ENCODE measurements at places on chromosomes 6 and 20. TPM values are rescaled to one million over a fixed set of nuclear protein-coding genes. Genes with fewer than 3 reads are reported as not detected.
A peak's percentile ranks its signal among the peaks of the same experiment; 100 is the strongest.

GRCh38 chr6:43668151-43669028, 19.2 kb downstream of the MRPS18A start:
- H3K4me1 ChIP-seq, result peaks cover 37% of the 10 kb centered on the region
- H3K36me3 ChIP-seq, result peaks cover 21% of the 10 kb centered on the region
- H3K4me3 ChIP-seq, result no peak overlapping the region
- no peaks in the 10 kb centered on the region for H3K27me3 ChIP-seq

DNA sequence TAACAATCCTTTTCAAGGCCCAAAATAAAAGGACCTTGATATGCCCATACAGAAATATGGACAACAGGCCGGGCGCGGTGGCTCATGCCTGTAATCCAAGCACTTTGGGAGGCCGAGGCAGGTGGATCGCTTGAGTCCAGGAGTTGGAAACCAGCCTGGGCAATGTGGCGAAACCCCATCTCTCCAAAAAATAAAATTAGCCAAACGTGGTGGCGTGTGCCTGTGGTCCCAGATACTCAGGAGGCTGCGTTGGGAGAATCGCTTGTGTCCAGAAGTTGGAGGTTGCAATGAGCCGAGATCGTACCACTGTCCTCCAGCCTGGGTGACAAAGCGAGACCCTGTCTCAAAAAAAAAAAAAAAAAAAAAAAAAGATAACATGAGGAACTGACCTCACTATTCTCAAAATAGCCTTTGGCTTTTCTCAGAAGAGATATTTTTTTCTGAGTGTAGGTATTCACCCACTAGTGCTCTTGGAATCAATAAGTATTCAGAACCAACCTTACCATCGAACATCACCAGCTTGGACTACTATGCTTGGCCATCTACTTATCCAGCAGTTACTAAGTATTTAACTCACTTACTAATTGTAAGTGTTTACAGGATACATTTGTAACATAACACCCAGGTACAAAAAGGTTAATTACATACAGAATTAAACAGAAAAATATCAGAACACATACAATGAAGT, 99.2 kb downstream of the OR2B2 start:
- H3K4me1 ChIP-seq, result peaks cover 34% of the 10 kb centered on the region
- H3K36me3 ChIP-seq, result no peaks in the 10 kb centered on the region
- DNase-seq, result no peak
- H3K4me3 ChIP-seq, result no peak overlapping the region
- H3K27me3 ChIP-seq, result no peaks in the 10 kb centered on the region

- no peak overlapping the region for H3K4me3 ChIP-seq
- no peaks in the 10 kb centered on the region for H3K4me1 ChIP-seq
- no peaks in the 10 kb centered on the region for H3K36me3 ChIP-seq
- no peak overlapping the region for H3K27ac ChIP-seq
- no peak for DNase-seq
Observed at GRCh38 chr20:22442318-22442717, 142.1 kb downstream of the FOXA2 start.

- no peak for DNase-seq
- H3K4me1 ChIP-seq, result peaks cover 27% of the 10 kb centered on the region
- H3K4me3 ChIP-seq, result no peak overlapping the region
Observed at GRCh38 chr6:131828951-131829350, 21.1 kb downstream of the ENPP1 start.

DNA sequence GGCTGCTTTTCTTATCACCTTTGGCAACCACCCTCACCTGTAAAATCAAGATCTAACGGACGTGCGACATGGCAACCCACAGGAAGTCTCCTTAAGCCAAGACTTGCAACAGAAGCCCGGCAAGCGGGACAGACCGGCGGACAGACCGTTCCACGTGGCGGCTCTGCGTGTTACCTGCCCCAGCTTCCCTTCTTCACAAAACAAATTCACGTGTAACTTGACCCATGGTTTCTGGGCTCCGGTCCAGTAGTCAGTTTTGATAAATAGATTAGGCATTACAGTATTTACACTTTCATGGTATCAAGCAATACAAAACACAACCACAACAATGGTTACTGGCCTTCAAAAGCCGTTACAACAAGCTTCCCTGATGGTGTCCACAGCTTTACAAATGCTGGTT, 133.8 kb downstream of the PRND start:
- no peak overlapping the region for H3K4me3 ChIP-seq
- no peaks in the 10 kb centered on the region for H3K4me1 ChIP-seq
- peaks cover 26% of the 10 kb centered on the region for H3K36me3 ChIP-seq
- DNase-seq, result no peak
- H3K27ac ChIP-seq, result no peak overlapping the region

DNA sequence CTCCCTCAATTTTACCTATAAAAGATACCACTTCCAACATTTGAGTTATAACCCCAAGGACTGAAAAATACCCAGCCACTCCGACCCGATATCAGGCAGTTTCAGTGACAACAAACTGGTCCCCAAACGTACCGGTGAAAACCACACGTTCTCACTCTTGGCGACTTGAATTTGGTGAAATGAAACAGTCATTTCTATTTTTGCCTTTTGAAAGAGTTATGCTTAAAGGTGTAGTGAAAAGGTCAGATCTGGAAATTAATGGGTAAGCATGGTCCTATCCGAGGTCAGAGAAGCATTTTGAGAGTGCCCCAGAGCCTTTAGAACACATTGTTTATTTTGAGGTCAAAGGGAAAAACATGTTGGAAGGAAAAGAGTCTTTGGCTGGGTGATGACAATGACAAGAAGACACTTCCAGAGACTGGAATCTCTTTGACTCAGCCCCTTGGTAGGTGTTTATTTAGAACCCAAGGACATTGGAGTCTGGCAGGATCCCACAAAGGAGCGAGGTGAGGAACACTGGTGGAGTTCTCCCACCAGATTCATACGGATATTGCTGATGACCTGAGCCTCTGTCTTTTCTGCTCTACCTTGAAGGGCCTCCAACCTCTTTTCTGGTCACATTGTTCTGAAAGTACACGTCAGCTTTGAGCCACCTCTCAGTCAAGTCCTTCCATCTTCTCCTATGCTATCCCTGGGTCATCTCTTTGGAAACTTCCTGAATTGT, 235.0 kb downstream of the GMPR start:
- no peak for DNase-seq
- H3K4me3 ChIP-seq, result no peak overlapping the region

DNA sequence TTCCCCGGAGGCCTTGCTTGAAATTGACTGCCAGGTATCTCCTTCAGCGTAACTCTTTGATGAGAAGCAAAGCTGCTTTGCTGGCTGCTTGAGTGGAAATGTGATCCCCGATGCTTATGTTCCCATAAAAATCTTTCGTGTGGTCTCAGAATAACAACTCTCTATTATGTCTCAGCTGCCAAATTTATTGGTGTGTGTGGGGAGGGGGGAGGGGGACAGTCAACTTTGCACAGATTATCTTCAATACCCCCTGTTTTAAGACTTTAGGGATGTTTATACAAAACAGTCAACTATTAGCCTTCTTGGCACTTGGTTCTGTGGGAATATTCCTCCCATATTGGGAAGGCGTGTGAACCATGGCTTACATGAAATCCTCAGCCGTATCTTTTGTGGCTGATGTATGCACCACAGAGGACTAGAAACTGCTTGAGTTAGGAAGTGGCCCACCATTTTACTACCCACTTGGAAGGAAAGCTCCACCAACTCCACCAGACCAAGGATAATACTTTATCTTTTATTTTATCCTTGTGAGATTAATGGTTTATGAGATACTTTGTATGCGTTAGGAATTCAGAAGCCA, 101.5 kb upstream of the SLC24A3 start:
- no peaks in the 10 kb centered on the region for H3K4me1 ChIP-seq
- no peak overlapping the region for H3K4me3 ChIP-seq
- no peak overlapping the region for H3K27ac ChIP-seq
- no peaks in the 10 kb centered on the region for H3K36me3 ChIP-seq
- no peaks in the 10 kb centered on the region for H3K27me3 ChIP-seq

DNA sequence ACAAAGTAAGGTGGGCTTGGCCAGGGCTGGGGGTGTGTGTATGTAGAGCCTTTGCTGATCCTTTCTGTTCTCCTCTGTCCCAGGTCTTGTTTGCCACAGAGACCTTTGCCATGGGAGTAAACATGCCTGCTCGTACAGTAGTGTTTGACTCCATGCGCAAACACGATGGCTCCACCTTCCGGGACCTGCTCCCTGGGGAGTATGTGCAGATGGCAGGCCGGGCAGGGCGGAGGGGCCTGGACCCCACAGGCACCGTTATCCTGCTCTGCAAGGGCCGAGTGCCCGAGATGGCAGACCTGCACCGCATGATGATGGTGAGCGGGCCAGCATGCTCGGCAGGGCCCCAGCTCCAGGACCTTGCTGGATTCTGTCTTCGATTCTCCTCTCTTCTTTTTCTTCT, 6.2 kb downstream of the DXO start:
- DNase-seq, result peak; percentile 36
- H3K36me3 ChIP-seq, result peaks cover 92% of the 10 kb centered on the region
- H3K4me1 ChIP-seq, result peaks cover 13% of the 10 kb centered on the region
- H3K27me3 ChIP-seq, result no peaks in the 10 kb centered on the region
- H3K27ac ChIP-seq, result no peak overlapping the region
- H3K4me3 ChIP-seq, result no peak overlapping the region

DNA sequence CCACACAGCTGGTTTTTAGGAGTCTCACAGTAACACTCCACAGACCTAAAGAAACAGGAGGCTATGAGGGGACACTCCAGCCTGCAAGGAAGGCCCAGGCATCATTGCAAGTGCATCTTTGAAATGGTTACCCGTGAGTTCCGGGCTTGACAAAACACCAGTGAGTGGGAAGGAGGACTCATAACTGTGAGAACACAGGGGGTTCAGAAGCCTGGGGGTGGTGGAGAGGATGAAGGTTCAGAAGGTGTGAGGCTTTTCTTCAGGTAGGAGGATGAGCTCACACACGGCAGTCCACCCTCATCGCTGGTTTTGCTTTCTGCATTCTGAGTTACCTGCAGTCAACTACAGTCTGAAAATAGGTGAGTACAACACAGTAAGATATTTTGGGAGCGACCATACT, 39.9 kb downstream of the MAP7 start:
- DNase-seq, result no peak
- H3K27me3 ChIP-seq, result no peaks in the 10 kb centered on the region
- H3K4me1 ChIP-seq, result no peaks in the 10 kb centered on the region
- H3K4me3 ChIP-seq, result no peak overlapping the region

DNA sequence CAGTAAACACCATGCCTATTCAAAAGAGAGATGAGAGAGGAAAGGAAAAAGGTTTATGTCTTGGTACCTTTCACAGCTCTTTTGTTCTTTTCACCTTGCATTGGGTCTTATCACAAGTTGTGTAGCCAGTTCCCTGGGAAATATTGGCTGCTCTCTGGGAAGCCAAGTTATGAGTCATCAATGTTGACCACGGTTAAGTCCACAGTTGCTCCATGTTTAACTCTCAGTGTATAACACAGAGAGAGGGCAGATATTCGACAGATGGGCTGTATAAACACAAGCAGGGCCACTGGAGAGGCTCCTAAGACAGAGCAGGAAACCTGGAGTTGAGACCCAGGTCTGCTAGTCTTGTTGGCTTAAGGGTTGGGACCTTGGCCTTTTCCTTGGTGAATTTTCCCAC, 718.6 kb downstream of the QKI start:
- no peaks in the 10 kb centered on the region for H3K36me3 ChIP-seq
- no peak overlapping the region for H3K27ac ChIP-seq
- no peaks in the 10 kb centered on the region for H3K4me1 ChIP-seq
- no peaks in the 10 kb centered on the region for H3K27me3 ChIP-seq
- no peak for DNase-seq

- H3K27me3 ChIP-seq, result no peaks in the 10 kb centered on the region
- no peak overlapping the region for H3K4me3 ChIP-seq
- H3K27ac ChIP-seq, result no peak overlapping the region
- DNase-seq, result no peak
- H3K4me1 ChIP-seq, result peaks cover 12% of the 10 kb centered on the region
- peaks cover 10% of the 10 kb centered on the region for H3K36me3 ChIP-seq
Observed at GRCh38 chr6:145895802-145896201, 68.4 kb downstream of the SHPRH start.

- no peak overlapping the region for H3K4me3 ChIP-seq
- no peaks in the 10 kb centered on the region for H3K27me3 ChIP-seq
- peak overlapping the region; percentile 22 for H3K27ac ChIP-seq
- no peaks in the 10 kb centered on the region for H3K36me3 ChIP-seq
- peak; percentile 51 for DNase-seq
Observed at GRCh38 chr6:143701349-143702234, 23.8 kb downstream of the PHACTR2 start.

DNA sequence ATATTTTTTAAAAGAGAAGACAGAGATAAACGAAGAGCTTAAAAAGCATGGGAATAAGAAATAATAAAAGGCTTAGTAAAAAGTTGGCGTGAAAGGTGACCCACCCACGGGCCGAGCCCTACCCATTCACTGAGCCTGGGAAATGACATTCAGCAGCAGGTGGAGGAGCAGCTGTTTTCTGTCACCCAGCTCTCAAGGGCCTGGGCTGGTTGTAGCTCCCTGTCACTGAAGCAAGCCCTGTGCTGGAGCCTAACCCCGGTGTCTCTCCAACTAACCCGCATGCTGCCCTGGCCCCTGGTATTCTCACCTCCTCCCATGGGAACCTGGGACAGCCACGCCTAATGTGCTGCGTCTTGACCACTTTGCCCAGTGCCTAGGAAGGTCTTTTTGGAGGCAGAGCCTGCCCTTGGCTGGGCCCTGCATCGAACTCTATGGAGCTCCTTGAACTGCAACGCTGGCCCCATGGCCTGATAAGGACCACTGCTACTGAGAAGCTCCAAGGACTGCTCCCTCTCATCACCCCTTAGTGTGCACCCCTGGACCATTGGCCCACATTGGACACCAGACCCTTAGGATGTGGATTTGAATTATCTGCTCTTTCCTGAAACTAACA, 68.8 kb upstream of the IYD start:
- H3K4me3 ChIP-seq, result no peak overlapping the region
- no peak overlapping the region for H3K27ac ChIP-seq
- H3K36me3 ChIP-seq, result no peaks in the 10 kb centered on the region
- peaks cover 27% of the 10 kb centered on the region for H3K4me1 ChIP-seq
- DNase-seq, result no peak

DNA sequence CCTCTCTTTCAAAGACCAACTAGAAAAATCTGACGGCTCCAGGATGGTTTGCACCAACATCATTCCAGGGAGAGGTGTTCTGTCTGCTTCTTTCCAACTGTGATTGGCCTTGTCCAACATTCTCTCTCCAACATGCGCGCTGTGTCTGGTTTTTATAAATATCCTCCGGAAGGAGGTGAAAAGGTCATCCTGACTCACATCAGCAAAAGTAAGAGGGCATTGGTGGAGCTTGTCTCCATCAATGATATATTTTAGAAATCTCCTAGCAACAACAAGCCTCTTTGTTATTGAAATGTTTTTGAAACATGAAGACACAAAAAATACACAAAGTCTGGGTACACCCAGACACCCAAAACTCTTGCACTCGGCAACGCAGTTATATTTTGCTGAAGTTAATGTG, 475.3 kb upstream of the JARID2 start:
- H3K36me3 ChIP-seq, result no peaks in the 10 kb centered on the region
- H3K4me1 ChIP-seq, result no peaks in the 10 kb centered on the region
- DNase-seq, result peak; percentile 80
- no peak overlapping the region for H3K27ac ChIP-seq

- no peak overlapping the region for H3K4me3 ChIP-seq
- no peaks in the 10 kb centered on the region for H3K27me3 ChIP-seq
- no peaks in the 10 kb centered on the region for H3K36me3 ChIP-seq
Observed at GRCh38 chr6:82970839-82971238, 94.8 kb downstream of the UBE3D start.

The HDAC2 gene
- 57.2 TPM for total RNA-seq

The DEFB116 gene
- not detected for total RNA-seq

The DLL1 gene
- total RNA-seq, result 0.36 TPM

The SIRPD gene
- total RNA-seq, result not detected

The SLCO4A1 gene
- under 0.01 TPM for total RNA-seq

The CAP2 gene
- total RNA-seq, result 10.0 TPM
